ENCODE measurements at places on chromosomes 6 and 20.
A peak's percentile ranks its signal among the peaks of the same experiment; 100 is the strongest.

- no peak for DNase-seq
Observed at GRCh38 chr20:40481337-40481736, 207.7 kb downstream of the MAFB start.

DNA sequence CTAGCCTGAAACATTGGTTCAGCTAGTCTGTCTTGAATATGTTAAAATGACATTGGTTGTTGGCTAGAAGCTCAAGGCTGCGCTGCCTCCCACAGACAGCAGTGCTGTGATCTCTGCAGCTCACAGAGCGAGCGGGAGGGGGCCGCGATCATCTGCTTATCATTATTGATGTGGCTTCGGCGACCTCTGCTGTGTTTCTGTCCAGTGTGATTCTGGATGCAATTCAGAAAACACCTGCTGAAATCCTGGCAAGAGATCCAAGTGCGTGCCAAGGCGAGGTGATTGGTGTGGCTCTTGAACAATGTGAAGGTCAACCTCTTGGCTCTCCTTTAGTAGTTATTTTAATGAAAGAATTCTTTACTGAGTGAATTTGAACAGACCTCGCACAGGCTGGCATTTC is 142.3 kb upstream of the SASH1 start:
- no peak for DNase-seq

GRCh38 chr6:153001767-153002612 is 519 bp downstream of the MTRF1L start:
- no peak for DNase-seq

GRCh38 chr6:122620902-122621301 is 10.7 kb downstream of the PKIB start:
- peak; percentile 3 for DNase-seq

DNA sequence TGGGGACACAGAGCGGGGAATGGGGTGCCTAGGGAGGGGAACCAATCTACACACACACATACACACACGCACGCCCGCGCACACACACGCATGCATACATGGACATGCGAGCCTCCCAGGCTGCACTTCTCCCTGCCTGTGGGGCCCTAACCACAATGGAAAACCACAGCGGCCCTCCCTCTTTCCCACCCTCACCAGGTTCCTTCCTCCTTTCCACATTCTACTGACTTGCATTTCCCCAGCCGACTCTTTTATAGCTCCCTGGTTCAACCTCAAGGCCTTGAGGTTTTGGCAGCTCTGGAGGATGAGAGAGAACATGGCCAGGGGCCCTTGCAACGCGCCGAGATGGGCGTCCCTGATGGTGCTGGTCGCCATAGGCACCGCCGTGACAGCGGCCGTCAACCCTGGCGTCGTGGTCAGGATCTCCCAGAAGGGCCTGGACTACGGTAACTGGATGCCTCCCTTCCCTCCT is at the start of gene BPI:
Gene BPI, plus strand, starts transcription at position 249 of the 472 bp plus-strand sequence. Its CDS starts 68 bp downstream, at position 317.
- DNase-seq, result no peak

GRCh38 chr6:78831492-78831891 is 35.9 kb upstream of the IRAK1BP1 start:
- peak; percentile 43 for DNase-seq

DNA sequence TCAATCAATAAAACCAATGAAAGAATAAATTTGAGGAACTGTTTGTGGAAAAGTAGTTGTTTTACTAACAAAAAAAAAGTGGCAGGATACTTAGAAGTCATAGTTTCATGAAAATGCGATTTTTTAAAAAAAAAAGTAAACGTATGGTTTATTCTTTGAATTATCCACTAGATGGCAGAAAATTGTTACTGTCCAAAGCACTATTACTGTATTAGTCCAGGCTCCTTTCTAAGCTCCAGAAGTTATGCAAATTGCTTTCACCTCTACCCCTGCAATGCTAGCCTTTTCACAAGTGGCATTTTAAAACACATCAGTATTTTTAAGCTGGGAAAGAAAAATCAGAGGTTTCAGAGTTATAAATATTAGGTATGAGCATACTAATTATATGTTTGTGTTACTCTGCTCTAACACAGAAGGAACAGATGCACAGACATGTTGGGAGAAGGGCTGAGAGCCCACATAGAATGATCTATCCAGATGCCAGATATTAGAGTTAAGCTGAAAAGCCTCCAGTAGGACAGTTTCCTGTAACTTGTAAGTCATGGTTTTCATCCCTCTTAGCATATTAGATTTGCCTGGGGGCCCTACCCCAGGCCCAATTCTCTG is 63.9 kb downstream of the FHL5 start:
- DNase-seq, result peak; percentile 22
